G401 (cell line): ENCODE measurements at places on chromosomes 3 and 15.
A peak's percentile ranks its signal among the peaks of the same experiment; 100 is the strongest.

- DNase-seq = no peak
These were observed 152.9 kb downstream of the ATP10A start for GRCh38 chr15:25710184-25710583.

DNA sequence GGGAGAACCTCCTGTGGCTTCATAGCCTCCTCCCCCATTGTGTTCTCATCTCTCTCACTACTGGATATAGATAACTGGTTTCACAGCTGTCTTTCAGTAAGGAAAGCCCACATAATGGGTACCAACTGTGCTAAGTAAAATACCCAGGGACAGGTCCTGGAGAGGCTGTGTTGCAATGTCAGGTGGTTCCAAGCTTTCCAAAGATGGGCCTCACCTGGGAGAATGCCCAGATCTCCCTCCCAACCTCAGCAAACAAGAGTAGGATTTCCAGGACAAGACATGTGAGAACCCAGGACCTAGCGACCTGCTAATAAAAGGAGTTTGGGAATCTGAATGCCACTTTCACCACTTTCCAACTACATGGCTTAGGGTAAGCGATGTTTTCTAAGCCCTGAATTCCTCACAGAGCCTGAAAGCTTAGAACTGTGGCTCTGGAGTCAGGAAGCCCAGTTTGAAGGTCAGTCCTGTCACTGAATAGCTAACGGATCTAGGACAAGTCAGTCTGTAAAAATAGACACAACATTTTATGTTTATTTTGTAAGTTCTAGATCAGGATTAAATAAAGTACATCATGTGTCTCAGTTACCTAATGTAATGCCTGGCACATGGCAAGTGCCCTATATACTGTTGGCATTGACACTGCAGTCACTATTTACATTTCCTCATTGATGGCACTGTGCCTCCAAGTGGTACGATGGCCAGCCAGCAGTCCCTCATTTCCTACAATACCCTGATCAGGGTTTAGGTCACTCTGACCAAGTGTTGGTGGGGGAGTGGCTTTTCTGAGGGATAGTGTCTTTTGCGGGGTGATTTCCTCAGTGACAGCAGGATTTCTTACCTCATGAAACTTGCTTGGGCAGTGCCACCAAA is 11.9 kb downstream of the CERS3 start:
- no peak for DNase-seq

GRCh38 chr3:172204716-172205115 is 165.3 kb downstream of the FNDC3B start:
- DNase-seq = no peak

DNA sequence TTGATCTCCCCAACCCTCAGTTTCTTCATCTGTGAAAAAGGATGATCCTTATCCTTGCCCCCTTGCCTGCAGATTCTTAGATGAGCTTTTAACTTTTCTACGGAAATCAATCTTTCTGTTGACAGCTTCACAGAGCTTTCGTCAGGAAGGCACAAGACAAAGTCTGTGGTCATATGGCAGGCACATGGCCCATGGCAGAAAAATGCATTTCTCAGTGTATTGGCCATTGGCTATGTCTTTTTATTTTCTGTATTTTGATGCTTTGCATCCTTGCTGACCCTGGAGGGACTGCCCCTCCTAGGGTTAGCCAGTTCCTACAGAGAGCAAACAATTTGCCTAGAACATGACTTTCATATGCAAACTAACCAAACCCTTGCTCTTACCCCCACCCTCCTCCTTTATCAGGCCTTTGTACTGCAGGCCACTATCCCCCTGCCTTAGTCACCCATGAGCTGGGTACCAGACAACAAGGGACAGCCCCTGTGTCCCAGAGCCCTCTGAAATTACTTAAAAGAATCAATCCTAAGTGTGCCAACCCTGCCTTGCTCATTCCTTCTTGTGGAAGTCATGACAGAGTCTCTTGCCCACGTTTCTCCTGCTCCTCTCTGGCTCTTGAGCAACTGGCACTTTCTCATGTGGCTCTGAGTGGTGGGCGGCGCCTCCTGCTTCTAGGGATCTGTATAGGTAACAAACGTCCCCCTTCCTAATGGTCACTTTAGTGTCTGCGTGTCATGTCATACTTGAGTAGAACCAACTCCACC is 24.1 kb upstream of the NOX5 start:
- DNase-seq = no peak

DNA sequence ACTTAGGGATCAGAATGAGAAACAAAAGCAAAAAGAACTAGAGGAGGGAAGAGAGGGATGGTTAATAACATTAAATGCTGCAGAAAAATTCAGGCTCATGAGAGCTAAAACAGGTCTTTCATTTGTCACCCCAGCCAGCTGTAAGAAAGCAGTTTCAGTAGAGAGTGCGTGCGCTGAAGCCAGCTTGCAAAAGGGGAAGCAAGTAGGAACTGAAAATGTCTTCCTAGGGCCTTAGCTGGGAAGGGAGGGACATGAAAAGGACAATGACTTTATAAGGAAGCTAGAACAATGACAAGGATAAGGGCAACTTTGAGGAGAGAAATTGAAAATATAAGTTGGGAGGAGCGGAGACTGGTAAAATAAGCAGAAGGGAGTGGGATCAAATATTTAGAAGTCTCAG is 3.1 kb downstream of the CIAO2A start:
- DNase-seq = no peak

DNA sequence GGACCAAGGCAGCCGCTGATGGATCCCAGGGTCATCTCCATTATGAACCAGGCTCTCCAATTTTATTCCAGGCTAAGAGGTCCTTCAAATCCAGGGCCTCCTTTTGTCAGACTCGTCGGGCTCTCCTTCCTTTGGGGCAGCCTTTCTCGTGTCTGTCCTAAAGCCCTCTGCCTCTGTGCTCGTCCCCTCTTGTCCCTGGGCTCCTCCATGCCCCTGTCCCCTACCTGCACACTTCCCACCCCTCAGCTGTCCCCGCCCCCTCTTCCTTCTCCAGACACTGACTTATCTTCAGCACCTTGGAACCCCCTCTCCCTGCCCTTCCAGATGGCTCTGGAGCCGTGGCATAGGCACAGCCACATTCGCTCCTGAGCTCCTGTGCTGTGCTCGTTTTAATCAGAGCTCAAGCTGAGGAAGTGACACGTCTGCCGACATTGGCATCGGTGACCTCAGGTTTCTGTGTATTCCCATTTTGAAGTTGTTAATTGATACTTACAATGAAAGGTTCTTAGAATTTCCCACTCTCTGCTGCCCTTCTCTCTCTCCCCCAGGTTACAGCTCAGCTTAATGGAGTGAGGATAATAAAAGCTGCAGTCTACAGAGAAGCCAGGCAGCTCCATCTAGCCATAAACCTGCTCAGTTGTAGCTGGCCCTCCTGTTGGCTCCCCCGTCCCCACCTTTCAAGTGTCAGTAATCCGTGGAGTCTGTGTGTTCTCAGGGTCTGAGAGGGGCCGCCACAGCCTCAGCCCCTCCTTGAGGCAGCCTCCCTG is 51.1 kb upstream of the SEC22A start:
- DNase-seq = no peak

DNA sequence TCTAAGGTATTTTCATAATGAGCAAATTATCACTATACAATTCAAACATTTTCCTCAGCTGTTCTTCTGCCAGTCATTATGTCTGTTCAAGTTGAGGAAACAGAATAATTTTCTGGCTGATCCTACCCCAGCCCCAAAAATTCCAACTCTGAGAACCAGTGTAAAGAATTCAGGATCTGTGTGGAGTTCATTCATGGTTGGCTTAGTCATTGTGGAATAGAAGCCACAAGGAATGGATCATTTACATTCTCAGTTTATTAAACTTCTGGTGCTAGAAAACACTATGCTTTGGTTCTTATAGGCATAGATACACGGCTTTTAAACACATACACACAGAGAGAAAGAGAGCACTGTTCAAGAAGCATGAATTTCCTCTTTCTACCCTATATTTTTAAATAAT is 134.6 kb downstream of the CMSS1 start:
- DNase-seq = no peak

DNA sequence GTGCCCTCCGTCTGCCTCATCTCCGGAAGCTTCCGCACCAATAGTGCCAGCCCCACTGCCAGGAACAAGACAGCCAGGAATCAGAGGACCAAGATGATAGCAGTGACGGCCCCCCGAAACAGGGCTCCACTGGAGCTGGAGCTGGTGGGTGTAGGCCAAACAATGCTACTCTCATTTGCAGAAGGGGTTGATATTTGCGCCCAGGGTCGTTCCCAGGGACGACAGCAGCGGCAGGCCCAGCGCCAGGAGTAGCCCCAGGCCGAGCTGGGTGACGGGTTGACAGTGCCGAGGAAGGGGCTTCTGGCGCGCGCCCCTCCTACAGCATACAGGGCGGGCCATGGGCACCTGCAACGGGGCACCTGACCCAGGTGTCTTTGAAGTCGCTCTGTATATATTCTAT is 301.4 kb downstream of the CNTN6 start:
- no peak for DNase-seq

- DNase-seq = peak; percentile 75
These were observed 2.6 kb upstream of the CHL1 start for GRCh38 chr3:194001-194400.

- DNase-seq = no peak
These were observed 43.7 kb upstream of the CD47 start for GRCh38 chr3:108134555-108134880.

GRCh38 chr3:132445817-132446216 is 28.5 kb downstream of the DNAJC13 start:
- DNase-seq = no peak

- DNase-seq = peak; percentile 32
These were observed 293.3 kb downstream of the MEX3B start for GRCh38 chr15:81752546-81752942.

DNA sequence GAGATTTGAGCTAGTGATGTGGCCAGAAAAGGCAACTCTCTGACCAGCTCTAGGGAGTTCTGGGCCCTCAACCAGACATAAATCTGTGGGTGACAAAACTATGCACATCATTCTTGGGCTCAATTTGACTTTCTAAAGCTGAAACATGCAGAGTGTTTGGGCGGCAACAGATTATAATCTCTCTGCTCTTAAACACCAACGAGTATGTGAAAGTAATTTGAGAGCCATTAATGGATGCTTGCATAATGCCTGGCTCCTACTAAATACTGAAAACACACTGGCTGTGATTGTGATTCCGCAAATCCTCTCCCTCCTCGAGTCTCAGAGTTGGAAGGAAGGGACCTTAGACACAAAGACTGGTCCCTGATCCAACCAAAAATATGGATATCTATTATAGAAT is 186.7 kb downstream of the UACA start:
- no peak for DNase-seq

DNA sequence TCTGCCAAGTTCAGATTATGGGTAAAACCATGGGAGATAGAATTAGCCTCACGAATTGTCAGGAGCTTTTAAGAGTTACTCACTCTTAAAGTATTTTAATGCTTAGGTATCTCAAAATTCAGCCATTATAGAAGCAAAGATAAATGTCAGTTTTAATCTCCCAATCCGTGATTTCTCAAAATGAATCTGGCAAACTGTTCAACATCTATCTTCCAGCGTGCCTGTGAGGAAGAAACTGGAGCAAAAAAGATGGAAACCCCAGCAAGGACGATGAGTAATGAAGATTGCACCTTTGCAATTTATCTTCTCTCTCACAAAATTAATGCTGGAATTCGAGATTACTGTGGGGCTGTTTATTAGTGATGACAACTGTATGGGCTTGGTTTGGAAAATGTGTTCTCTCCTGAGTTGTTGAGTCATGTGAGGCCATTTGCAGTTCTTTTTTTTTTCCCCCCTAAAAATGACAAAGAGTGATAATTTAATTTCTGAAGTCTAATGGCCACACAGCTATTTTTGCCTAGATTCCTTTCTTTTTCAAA is 70.5 kb downstream of the PYDC2 start:
- no peak for DNase-seq

DNA sequence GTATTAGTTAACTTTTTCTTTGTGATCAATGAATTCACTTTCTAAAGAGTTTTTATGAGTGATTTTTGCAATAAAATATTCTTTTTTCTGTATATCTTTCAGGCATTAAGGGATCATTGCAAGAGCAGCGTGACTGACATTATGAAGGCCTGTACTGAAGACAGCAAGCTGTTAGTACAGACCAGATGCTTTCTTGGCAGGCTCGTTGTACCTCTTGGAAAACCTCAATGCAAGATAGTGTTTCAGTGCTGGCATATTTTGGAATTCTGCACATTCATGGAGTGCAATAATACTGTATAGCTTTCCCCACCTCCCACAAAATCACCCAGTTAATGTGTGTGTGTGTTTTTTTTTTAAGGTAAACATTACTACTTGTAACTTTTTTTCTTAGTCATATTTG is 24.4 kb downstream of the SELENOT start:
- DNase-seq = no peak

- DNase-seq = no peak
These were observed 316.0 kb upstream of the CBLB start for GRCh38 chr3:106184540-106185457.

DNA sequence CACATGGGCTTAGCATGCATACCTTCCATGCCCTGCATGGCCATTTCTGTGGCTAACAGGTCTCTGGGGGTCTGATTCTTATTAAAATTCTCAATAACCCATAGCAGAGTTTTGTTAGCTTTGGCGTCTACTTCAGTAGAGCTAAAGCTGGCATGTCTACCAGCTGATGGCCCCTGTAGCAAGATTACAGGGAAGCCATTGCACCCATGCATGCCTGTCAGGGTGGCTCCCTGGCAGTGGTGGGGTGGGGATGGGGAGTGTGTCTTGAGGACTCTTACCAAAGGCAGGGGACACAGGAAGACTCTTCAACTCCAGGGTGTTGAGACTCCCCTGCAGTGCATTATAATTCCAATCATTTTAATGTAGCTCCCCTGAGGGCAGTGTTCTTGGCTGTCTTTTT is 4.7 kb downstream of the KY start:
- no peak for DNase-seq

DNA sequence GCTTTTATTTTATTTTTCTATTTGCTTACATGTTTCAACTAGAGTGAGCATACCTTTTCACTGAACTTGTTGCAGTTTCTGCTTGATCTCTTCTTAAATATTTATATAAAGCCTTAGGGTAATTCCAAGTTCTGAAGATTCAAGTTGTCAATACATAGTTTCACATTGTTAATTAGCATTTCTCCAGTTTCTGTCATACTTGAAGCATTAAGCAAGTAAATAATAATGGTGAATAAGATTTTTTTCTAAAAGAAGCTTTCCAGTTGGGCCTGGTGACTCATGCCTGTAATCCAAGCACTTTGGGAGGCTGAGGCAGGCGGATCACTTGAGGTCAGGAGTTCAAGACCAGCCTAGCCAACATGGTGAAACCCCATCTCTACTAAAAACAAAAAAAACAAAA is 53.9 kb downstream of the CALML4 start:
- no peak for DNase-seq

- DNase-seq = no peak
These were observed 79.9 kb upstream of the SLC25A26 start for GRCh38 chr3:66140743-66141372.

GRCh38 chr15:73965094-73965757 is 26.9 kb downstream of the STOML1 start:
- DNase-seq = no peak

DNA sequence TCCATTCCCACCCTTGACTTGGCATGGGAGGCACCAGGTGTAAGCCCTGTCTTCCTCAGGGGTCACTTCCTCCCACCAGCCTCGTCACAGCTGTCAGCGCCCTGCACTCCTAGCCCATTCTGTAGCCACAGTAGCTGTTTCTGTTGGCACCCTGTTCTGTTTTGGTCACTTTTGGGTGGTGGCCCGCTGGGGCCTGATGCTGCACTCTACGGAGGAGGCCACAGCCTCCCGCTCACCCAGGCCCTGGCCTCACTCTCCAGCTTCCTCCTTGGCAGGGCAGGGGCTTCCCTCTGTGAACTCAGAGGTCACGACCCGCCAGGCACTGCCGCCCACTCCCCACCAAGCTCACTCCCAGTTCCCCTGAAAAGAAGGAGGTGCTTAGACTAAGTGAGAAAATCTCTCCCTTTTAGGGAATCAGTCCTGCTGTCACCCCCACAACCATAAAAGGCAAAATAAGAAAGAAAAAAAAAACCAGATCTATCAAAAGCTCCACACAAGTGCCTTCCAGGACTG is 68.4 kb downstream of the MGLL start:
- no peak for DNase-seq
